ENCODE measurements at places on chromosomes 5 and 9.

- no peak for DNase-seq
These were observed 14.6 kb downstream of the NDUFA8 start for GRCh38 chr9:122144836-122145591.

- DNase-seq = peak; percentile 8
These were observed 205.6 kb upstream of the ZNF608 start for GRCh38 chr5:124952079-124952478.

- no peak for DNase-seq
These were observed 28.6 kb downstream of the CSF2 start for GRCh38 chr5:132102101-132102701.

DNA sequence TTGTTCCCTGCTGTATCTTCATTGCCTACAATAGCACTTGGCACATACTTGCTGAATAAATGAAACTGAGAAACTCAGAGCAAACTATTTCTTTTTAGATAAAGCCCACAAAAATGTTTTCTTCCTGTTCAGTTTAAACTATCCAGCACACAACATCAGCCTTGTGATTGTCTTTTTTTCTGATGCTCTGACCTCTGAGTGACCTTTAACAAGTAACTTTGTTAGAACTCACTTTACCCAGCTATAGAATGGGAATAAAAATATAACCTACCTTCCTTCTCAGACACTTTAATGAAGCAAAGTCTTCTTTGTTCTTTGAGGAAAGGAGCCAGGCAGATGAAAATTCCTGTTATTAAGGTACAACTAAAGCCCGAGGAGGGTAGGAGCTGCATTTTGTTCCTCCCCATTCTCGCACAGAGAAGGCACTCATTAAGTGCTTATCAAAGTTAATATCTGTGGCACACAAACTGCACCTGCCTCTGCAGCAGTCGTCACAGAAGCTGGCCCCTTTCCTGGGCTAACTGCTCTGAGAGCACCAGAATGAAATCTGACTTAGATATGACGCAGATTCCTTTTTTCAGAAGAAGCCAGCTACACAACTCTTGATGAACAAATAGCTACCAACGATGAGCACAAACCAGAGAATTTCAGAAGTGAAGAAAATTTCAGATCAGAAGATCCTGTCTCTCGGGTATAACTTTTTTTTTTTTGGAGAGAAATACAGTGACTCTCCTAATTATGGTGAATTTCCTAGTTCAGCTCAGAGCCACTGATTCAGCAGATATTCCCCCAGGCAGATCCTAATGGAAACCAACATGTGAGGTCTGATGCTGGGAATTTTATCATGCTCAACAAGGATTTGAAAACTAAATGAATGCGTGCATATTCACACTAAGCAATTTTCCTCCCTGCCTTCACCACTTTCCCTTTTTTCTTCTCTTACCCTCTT lies 31.0 kb upstream of the NR3C1 start:
- no peak for DNase-seq

- no peak for DNase-seq
These were observed 55.7 kb downstream of the LHFPL2 start for GRCh38 chr5:78592735-78593386.

- DNase-seq = peak; percentile 94
These were observed 136.9 kb downstream of the SIL1 start for GRCh38 chr5:139061274-139061673.

GRCh38 chr9:16031486-16031885 lies 478.6 kb downstream of the CCDC171 start:
- peak; percentile 16 for DNase-seq

- DNase-seq = no peak
These were observed 673.8 kb downstream of the PRELID2 start for GRCh38 chr5:145161391-145161790.

- DNase-seq = no peak
These were observed 60.1 kb downstream of the KCTD16 start for GRCh38 chr5:144230806-144231205.

DNA sequence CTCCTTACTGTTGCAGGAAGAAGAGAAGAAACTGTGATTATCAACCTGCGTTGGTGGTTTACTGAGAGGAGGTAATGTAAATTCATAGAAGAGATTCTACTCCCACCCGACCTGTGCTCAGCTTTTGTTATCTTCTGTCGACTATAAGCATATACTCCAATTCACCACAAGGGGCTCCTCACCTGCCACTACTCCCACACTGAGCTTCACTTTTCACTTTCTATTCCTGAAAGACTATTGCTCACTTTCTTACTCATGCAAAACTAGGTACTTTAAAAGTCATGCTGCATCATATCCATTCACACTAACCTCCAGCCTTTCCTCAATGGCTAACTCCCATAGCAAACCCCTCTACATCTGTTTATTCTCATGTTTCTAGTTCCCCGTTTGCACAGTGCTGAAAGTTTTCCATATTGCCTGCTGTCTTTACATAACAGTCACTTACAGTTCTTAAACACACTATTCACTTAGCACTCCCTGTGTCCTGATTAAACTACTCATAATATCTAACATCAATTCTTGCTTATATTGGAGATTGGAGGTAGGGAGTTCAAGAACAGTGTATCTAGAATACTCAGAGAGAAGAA lies 1062.6 kb downstream of the NR2F1-AS1 start:
- peak; percentile 58 for DNase-seq

DNA sequence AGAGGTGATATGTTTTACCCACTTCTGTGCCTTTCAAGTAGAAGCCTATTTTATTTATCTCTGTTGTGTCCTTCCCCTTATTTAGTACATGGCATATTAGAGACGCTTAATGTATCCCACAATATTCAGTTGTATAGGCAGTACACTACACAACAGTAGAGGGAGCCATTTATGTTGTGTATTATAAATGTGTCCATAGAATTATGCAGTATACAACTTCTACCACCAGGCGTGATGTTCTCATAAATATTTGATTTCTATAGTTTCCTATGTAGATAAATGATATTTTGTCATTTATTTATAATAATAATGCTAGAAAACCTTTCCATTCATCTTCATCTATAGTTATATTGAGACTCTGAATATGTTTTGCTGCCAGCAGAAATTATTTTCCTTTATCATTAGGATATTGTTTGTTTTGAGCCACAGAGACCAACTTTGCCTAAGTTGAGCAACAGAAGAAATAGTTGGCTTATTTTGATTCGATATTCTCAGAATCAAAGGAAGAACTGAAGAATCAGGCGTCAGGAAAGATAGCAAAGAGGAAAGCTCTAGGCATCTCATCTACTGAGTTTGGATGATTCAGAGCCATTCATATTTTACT lies 81.7 kb downstream of the ADAMTS19 start:
- peak; percentile 14 for DNase-seq

- no peak for DNase-seq
These were observed 209.8 kb upstream of the ZNF462 start for GRCh38 chr9:106653213-106653612.

DNA sequence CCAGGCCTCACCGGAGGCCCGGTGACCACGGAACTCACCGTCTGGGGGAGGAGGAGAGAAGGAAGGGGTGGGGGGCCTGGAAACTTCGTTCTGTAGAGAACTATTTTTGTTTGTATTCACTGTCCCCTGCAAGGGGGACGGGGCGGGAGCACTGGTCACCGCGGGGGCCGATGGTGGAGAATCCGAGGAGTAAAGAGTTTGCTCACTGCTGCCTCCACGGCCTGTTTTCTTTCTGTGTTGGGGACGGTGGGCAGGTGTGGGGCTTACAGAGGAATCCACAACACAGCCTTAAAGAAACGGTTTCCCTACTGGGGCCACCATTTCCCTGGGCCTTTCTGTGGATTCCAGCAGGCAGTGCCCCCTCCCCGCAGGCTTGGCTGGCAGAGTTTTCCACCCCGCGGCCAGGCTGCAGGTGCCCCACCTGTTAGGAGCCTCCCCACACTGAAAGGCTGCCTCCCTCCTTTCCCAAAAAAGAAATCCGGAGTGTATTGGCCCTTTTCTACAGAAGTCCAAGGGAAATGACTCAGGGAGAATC lies 80.8 kb downstream of the NTNG2 start:
- no peak for DNase-seq

DNA sequence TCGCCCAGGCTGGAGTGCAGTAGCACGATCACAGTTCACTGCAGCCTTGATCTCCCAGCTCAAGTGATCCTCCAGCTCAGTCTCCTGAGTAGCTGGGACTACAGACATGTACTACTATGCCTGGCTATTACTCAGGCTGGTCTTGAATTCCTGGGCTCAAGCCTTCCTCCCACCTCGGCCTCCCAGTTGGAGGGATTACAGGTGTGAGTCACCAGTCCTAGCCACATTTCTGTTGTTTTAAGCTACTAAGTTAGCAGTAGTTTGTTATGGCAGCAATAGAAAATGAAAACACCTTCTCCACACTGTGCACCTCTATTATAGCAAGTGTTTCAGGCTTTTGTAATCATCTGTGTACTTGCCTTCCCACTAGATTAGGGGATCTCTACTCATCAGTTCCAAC lies 588.9 kb upstream of the TLE4 start:
- peak; percentile 90 for DNase-seq

GRCh38 chr5:168707716-168708695 lies 128.8 kb upstream of the PANK3 start:
- DNase-seq = no peak

GRCh38 chr5:15621094-15621493 lies 121.1 kb downstream of the FBXL7 start:
- DNase-seq = peak; percentile 63

- no peak for DNase-seq
These were observed 83.7 kb upstream of the SLC1A3 start for GRCh38 chr5:36522746-36523065.

GRCh38 chr5:56527174-56527573 lies 288.2 kb upstream of the MAP3K1 start:
- no peak for DNase-seq

DNA sequence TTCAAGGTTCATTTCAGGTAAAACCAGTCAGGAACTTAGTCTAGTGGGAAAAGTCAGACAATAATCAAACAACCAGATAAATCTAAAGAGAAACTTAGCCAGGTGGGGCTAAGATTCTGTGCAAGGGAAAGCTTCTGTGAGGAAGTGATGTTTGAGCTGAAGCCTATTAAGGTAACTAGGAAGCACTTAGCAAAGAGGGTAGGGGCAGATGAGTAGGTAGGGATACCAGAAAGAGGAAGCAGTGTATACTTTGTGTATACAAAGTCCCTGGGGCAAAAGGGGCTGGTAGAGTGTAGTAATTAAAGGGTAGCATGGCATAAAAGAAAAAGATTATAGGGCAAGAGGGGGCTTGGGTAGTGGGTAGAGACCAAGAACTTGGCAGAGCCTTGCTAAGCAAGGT lies 3.6 kb upstream of the SPATA24 start:
- no peak for DNase-seq

DNA sequence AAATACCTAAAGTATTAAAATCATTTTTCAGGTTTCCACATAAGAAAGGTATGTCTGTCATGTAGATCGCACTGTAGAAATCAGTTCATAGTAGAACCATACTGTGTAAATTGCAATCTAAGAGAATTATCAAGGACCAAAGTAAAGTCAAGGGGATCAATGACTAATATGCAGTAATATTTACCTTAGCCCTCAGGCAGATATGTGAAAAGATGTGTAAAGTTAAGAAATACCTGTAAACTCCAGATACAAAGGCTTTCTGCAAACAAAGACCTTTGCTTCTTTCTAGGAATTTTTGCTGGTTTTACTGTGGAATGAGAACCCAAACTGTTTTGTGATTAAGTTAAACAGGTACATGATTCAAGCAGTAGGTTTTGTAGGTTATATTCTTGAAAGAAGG lies 11.6 kb downstream of the POLK start:
- DNase-seq = no peak

DNA sequence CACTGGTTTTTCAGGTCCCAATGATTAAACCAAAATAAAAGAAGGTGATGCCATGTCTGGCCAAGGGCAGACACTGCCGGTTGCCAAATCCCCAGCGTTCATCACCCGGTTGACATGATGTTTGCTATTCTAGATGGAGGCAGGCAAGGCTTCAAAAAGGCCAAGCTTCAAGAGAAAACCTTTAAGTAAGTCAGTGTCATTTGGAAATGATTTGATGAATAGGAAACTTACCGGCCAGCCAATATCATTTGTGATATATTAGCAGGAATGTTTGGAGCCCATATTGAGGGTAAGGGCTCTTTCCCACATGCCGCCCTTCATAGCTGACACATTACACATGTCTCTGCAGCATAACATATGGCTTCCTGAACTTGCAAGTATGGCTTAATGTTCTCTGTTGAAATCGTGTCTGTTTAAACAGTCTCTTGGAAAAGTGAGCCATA lies 89.5 kb upstream of the TTC23L start:
- DNase-seq = peak; percentile 53

DNA sequence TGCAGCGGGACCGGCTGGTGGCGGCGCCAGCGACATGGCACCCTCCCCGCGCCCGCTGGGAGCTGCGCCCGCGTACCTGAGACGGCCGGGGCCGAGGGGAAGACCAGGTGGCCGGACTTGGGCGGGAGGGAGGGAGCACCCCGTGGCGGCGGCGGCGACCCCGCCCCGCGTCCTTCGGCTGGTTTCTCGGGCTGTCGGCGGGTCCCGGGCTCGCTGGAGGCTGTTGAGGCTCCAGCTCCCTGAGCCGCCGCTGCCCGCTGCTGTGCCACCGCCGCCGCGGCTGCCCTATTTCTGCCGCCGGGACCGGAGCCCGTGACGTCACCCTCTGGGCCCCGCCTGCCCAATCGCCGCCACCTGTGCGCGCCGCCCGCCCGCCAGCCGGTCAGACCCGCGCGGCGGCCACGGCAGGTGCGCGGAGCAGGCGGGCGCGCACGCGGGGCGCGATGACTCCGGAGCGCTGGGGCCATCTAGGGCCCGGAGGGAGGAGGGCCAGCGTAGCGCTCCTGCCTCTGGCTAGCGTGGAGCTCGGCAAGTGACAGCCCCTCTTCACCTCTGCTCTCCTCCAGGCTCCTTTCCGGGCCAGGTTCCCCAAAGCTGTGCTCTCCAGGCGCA lies at the start of gene FSTL4:
TSS of gene FSTL4 (minus strand) at position 293 of the 612 bp plus-strand sequence.
- no peak for DNase-seq

DNA sequence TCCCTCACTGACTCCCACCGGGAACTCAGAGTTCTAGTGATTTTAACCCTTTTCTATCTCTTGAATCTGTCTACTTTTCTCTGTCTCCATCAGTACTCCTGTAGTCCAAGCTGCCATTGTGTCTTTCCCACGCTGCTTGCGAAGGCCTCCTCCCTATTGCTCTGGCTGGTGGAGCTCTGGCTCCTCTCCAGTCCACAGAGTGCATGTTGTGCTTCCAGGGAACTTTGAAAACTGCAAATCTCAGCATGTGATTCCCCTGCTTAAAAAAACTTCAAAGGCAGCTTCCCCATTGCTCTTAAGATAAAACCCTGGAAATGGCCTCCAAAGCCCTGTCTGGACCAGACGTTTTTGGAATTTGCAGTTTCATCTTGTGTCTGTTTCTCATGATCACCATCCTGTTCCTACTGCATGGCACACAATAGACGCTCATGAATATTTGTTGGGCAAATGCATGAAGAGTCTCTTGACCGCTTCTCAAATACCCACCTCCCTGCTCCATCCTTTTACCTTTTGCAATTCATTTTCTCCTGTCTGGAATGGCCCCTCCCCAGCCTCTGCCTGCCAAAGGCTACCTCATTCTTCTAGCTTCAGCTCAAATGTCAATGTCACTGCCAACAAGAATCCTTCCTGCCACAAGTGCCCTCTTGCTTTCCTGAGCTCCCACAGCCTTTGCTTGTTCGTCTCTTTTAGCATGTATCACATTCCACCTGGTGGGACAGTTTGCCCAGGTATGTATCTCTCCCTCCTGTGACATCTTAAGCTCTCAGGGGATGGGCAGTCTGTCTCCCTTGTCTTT lies 293.2 kb downstream of the ARHGAP26 start:
- DNase-seq = no peak

- DNase-seq = no peak
These were observed 390.4 kb upstream of the PRR16 start for GRCh38 chr5:120073722-120074121.
